ENCODE measurements at places on chromosomes 7 and 10.

- no peak for DNase-seq
Measured at GRCh38 chr7:8396294-8396693, 37.1 kb upstream of the NXPH1 start.

- no peak for DNase-seq
Measured at GRCh38 chr7:100008525-100008924, 6.9 kb upstream of the ZKSCAN1 start.

- no peak for DNase-seq
Measured at GRCh38 chr10:119495021-119495505, 47.5 kb downstream of the RGS10 start.

DNA sequence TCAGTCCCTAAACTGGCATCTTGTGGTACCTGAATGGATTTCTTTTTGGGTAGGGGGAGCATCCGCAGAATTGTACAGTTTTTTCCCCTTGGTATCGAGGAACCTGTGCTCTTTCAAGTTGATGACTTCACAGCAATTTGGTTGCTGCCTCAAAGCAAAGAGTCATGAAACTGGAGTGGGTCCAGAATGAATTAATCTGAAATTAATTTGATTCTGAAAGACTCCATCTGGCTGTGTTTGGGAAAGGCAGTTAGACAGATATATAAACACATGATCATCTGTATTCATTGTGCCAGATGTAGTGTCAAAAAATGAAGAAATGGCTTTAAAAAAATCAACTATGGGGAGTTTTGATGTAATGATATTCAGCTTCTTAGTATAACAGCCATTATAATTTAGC, 136.1 kb downstream of the CELF2 start:
- DNase-seq: no peak

GRCh38 chr10:11927746-11928145, 104.6 kb downstream of the PROSER2 start:
- no peak for DNase-seq

DNA sequence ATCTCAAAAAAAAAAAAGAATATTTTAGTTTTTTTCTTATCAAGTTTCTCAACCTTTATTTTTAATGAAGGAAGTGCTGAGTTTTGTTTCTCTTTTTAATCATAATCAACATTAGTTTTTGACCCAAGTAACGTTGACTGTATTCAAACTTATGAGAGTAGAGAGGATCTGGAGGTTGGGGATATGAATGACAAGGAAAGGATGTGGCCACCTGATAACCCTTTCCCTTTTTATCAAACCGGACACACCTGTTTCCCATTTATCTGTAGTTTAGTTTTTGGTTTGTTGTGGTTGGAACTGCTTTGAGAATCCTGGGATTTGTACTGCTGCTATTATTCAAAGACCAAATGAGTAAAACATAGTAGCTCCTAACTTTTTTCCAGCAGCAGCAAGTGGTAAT, 38.6 kb downstream of the HACD1 start:
- DNase-seq: no peak

DNA sequence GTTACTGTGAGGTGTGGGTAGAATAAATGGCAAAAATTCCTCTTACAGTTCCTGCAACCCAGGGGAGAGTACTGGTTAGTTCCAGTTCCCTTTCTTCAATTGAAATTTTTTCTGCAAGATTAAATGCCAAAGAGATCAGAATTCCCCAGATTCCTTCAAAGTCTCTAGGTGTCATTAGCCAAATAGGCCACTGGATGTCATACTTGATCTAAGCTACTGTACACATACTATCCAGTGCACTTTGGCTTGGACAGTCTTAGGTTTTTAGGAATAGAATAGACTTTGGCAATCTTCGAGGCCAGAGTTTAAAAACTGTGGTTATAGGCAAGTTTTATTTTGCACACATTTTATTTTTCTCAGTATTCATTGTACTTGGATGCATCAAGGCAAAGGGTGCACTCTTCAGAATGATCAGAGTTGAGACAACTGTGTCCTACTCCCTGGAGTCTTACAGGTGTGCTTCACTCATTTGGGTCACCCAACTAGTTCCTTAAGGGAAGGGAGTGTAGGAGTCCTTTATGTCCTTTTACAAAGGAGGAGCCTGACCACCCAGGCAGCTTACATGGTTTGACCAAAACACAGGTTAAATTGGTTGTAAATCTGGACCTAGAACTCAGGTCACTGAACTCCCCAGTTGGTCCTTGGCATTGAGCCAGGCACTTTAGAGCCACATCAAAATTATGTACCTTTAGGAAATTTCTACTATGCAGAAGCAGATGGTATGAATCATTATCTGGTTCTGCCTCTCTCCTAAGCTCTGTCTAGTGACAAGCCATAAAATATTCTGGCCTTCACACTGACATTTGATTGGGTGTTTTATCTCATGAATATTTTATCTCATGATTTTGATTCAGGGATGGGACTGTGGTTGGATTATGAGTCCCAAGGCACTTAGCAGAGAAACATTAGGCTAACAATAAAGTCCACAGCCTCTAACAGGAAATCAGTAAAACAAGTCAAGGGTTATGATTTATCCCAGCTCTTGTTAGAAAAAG, 49.5 kb downstream of the ASAH2B start:
- no peak for DNase-seq

DNA sequence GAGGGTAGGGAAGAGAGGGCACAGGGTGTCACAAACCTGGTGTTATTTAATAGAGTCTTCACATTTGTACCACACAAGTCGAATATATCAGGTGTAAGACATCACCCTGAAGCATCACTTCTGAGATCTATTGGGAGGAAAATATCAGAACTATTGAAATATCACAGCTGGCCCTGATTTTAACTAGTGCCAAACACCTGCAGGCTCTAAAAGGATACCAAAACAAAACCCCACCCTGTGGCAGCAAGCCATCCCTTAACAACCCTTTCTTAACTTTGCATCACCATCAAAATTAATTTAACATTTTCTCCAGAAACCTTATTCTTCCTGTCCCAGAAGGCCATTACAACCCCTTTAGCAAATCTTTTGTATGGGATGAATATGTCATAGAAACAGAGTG, 365.4 kb downstream of the SUGCT start:
- no peak for DNase-seq

- no peak for DNase-seq
Measured at GRCh38 chr7:98621573-98622482, 4.7 kb downstream of the NPTX2 start.

GRCh38 chr7:138017992-138018391, 16.1 kb upstream of the CREB3L2 start:
- no peak for DNase-seq

DNA sequence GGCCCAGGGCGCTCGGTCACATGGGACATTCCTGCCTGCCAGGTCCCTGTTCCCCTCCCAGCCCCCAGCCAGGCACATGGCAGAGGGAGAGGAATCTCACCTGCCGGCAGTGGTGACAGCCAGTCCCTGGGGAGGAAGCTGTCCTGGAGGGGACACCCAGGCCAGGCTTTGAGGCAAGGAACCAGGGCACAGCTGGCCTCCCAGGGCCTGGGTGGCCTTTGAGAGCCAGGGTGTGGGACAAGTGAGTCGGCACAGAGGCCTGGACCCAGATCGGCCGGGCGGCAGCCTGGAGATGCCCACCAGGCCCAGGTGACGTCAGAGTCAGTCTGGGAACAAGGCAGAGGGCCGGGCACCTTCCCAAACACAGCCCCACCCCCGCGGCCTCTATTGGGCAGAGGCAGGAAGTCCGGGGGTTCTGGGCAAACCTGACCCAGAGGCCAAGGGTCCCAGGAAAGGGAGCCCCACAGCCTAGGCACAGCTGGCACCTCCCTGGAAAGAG, 65.0 kb upstream of the CFAP46 start:
- DNase-seq: no peak

- no peak for DNase-seq
Measured at GRCh38 chr10:17669185-17669872, 25.4 kb downstream of the STAM start.

- DNase-seq: no peak
Measured at GRCh38 chr7:76352193-76352592, 6.6 kb downstream of the YWHAG start.

DNA sequence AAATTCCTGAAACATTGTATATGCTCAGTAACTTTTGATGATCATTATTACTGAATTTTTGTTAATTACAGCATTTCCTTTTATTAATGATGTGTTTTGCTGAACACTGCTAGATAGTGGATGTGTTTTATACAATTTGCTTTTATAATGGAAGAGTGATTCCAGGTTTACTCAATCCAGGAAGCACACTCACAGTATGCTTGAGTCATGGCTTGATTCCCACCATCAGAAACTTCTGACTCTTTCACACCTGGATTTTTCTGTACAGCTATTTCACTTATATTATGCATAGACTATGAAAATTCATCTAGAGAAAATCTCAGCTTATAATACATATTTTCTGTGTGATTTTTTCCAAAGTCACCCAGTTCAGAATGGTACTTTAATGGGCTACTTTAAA, 1040.9 kb downstream of the GRM8 start:
- no peak for DNase-seq

GRCh38 chr7:45435846-45436245, 138.3 kb upstream of the ADCY1 start:
- DNase-seq: no peak

DNA sequence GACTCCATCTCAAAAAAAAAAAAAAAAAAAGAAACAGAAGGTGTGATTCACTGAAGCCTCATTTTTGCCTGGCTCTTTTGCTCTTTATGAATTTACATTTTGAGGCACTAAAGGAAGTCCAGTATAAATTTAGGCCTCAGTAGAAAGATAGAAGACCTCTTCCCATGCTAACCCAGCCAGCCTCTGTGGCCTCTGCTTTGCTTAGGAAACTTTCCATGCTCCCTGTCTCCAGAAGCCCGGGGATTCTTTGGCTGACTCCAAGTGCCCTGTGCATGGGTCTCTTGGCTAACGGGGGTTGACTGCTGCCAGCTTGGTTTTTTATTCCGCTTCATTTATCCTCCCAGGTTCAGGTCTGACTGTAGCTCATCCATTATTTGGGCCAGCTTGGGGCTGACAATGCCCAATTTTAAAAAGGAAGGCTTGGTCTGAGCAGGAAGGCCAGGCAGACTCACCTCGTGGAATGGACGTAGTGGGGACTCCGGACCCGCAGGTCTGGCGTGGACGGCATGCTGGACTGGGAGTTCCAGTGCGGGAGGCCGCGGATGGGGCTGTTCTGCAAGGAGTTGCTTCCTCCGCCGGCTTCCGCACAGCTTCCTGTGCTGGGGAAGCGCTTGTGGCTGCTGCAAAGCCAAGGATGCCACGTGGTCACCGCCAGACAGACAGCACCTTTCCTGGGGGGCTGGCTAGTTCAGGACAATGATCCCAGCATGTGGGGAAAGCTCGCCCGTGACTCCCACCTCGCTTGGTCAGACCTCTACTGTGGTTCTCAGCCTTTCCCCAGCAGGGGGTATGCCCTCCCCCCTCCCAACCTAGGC, 72.3 kb downstream of the PRPF18 start:
- no peak for DNase-seq

DNA sequence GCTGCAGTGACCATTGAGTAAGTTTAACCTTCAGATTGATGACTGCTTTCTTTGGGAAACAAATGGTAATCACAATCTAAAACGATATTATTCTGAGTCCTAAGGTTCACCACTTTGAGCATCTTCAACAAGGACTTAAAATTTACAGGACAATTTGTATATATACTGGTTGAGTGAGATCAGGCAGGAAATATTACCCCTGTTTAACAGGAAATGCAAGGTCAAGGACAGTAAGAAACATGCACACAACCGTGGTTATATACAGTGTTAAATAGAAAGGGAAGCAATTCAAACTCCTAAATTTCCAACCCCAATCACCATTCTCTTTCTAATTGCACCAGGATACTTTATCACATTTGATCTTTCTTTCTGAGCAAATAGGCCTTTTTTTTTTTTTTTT, 96.1 kb downstream of the ZNF277 start:
- DNase-seq: no peak

DNA sequence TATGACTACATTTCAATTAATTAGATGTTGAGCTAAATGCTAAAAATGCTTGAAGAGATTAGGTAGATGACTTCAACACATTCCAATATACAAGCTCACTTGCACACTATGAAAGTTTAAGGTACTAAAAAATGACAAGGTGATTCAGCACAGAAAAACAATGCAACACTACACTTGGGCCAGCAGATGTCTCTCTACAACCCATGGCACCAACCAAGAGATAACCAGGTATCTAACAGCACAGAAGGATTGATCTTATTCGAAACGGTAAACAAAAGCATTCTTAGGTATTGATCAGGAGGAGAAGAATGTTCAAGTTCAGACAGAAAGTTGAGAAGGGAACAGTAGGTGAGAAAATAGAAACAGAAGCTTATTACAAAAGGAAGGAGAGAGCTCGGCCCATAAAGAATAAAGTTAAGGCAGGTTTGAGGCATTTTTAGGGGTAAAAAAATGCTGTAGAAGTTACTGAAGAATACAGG, 248.2 kb upstream of the KLF14 start:
- no peak for DNase-seq

DNA sequence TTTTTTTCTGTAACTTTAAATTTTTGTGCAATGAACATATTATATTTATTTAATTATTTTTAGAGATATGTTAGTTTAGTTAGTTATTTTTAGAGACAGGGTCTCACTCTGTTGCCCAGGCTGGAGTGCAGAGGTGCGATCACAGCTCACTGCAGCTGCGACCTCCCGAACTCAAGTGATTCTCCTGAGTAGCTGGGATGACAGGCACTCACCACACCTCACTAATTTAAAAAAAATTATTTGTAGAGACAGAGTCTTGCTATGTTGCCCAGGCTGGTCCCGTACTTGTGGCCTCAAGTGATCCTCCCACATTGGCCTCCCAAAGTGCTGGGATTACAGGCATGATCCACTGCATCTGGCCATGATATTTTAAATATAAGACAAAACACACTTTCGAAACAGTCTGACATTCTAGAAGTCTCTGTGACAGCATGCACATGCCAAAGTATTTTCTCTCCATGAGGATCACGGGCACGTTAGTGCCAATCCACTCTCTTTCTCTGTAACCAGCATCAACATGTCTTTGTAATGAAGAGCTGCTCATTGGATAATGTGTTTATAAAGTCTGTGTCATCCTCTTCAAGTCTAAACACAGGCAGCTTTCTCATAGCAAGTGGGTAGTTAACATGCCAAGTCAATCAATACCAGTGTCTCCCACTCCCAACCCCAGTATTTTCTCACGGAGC, 137.4 kb downstream of the GLI3 start:
- DNase-seq: no peak

DNA sequence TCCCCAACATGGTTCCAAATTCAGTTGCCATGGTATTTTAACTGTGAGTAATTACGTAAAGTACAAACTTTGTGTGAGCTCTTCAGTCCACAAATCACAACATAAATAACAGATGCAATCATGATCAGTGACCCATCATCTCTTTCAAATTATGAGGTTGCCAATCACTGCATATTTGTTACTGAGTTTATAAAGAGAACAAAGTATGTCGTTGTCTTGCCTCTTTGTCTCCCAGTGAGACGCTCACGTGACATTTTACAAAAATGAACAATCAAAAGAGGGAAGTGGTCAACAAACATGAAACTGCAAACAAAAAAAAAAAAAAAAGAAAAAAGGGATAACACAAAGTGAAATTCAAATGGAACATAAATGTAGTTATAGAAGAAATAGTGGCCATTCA, 122.7 kb upstream of the PDSS1 start:
- DNase-seq: no peak

GRCh38 chr10:119291223-119291900, 84.0 kb downstream of the GRK5 start:
- DNase-seq: no peak

GRCh38 chr7:132609222-132609621, 33.0 kb upstream of the PLXNA4 start:
- DNase-seq: no peak
